ENCODE measurements at places on chromosomes 13 and 19. TPM values are rescaled to one million over a fixed set of nuclear protein-coding genes. Genes with fewer than 3 reads are reported as not detected.

The NLRP4 gene
- total RNA-seq, result 30.2 TPM

The FXYD1 gene
- total RNA-seq, result not detected

The KLF12 gene
- total RNA-seq, result 19.6 TPM

The ICAM5 gene
- 9.1 TPM for total RNA-seq

DNA sequence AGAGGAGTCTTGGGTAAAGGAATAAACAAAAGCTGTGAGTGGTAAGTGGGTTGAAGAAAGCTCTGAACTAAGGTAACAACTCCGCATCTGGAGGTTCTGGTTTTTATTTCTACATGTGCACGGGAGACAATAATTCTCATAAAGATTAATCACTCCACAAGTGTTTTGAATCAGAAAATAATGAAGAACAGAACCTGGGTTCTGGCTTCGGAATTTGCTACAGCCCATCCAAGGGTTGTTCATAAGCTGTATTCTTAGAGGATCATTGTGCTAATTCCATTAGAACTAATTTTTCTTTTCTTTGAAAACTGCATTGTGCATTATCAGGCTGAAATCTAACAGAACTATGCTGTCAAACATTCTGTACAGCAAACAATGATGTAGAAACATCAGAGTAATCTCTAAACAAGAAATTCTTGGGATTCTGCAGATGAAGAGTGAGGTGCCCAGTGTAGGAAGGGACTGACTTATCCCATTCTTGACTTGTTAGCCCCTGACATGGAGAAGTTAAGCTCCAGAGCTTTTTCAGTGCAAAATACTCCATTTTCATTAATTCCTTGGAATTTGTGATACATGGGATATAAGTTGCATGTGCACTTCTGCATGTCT lies 368.2 kb downstream of the COG6 start:
- DNase-seq, result no peak

GRCh38 chr13:75135325-75135825 lies 346.6 kb downstream of the TBC1D4 start:
- no peak for DNase-seq

GRCh38 chr19:3774621-3775373 lies 2.8 kb upstream of the RAX2 start:
- no peak for DNase-seq

- no peak for DNase-seq
These were observed 4.7 kb downstream of the AKAP8 start for GRCh38 chr19:15374796-15375440.

DNA sequence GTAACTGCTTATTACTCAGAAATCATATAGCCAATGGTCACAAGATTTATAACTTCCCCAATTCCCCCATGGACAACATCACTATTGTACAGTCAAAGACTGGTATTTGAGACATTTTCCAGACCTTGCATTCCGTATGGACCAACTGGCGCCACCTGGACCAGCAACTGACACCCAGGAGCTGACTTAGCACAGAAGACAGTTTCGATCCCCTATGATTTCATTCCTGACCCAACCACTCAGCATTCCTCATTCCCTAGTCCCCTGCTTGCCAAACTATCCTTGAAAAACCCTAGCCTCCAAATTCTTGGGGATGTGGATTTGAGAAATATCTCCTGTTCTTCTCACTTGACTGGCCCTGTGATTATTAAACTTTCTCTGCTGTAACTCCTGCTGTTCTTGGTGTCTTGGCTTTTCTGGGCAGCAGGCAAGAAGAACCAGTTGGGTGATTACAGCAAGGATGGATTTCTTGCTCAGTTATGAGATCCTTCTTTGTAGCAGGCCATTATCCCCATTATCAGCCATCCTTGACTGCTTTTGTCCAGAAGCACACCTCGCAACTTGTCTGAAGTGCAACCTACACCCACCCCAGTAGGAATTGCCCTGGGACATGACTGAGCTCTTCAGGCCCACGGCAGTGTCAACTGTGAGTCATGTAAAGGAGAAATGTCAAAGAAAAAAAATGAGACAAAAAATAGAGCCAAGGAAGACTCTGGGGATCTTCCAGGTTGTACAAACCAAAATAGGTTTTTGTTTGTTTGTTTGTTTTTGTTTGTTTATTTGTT lies 13.7 kb upstream of the MAP3K10 start:
- no peak for DNase-seq

- peak; percentile 31 for DNase-seq
These were observed 62.8 kb downstream of the RGCC start for GRCh38 chr13:41520016-41520659.

- no peak for DNase-seq
These were observed 22.4 kb downstream of the LRCH1 start for GRCh38 chr13:46575301-46575771.

- DNase-seq, result peak; percentile 66
These were observed 4.0 kb upstream of the GRIN3B start for GRCh38 chr19:996051-996838.
